Left lung (tissue), 14 donors: ENCODE measurements at places on chromosomes 7 and 10. TPM values are rescaled to one million over a fixed set of nuclear protein-coding genes. Genes with fewer than 3 reads are reported as not detected.

C7orf33 gene
- not detected for polyA plus RNA-seq

LLCFC1 gene
- polyA plus RNA-seq, result 0.57 TPM

TMEM139 gene
- polyA plus RNA-seq, result 8.1 TPM

KDM7A gene
- 14.7 TPM for polyA plus RNA-seq

IL2RA gene
- 0.11 TPM for polyA plus RNA-seq

PPP1R3C gene
- 209 TPM for polyA plus RNA-seq

CFAP58 gene
- 1.2 TPM for polyA plus RNA-seq

ICA1 gene
- 40.4 TPM for polyA plus RNA-seq

HOXA13 gene
- polyA plus RNA-seq, result not detected

TMEM184A gene
- polyA plus RNA-seq, result 1.00 TPM

NEBL gene
- 19.7 TPM for polyA plus RNA-seq
